ENCODE measurements at places on chromosomes 7 and 10.

DNA sequence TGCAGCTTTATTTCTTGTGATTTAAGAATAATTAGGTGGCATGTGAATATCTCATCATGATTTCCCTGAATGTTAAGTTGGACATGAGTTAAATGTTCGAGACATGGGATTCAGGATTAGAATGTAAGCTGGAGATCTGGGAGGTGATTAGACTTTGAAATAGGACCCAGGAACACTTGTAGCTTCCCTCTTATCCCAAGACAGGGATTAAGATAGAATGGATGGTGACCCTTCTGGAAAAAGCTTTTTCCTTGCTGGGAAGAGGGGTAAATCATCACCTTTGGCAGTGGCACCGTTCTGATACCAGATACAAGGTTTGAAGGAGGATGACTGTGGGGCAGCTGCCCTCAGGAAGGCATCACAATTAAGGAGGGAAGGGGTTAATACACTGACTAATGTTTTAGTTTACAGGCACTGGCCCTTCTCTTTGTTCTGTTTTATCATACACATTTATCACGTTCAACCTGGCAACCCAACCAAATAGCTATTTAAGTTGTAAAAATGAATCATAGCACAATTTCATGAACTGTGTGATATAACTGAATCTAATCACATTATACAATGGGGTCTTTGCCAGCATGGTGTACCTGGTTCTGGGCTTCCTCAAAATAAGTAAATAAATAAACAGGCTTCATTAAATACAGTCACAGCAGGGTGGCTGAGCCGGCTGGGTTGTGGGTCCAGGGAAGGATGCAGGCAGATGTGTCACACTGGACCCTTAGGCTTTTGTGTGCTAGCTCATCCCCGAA lies 212.7 kb downstream of the LRMDA start:
- no peak for DNase-seq

GRCh38 chr10:131174651-131175540 lies 136.6 kb downstream of the TCERG1L start:
- no peak for DNase-seq

- no peak for DNase-seq
Observed at GRCh38 chr7:22694597-22695207, 32.3 kb upstream of the IL6 start.

DNA sequence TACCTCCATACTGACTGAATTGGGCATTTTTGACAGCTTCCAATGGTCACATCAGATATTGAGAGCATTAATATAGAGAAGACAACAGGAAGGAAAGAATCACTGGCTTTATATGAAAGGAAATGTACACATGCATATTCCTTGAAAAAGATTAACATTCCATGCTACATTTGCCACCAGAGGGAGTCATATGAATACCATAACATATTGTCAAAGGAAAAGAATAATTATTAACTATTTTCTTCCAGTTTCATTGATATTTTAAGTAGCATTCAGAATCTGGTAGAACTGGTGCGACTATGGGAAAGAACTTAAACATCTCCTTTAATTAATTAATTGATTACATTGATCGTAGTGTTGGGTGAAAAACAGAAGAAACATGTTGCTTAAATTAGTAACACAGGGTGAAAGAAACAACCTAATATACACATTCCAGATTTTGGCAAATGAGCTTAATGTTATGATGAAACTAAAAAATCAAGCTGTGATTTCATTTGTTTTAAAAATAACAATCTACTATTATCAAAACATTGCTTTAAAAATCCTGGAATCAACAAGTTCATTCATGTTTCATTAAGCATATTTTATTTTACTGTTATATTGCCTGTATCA lies 71.5 kb downstream of the GPR85 start:
- no peak for DNase-seq

DNA sequence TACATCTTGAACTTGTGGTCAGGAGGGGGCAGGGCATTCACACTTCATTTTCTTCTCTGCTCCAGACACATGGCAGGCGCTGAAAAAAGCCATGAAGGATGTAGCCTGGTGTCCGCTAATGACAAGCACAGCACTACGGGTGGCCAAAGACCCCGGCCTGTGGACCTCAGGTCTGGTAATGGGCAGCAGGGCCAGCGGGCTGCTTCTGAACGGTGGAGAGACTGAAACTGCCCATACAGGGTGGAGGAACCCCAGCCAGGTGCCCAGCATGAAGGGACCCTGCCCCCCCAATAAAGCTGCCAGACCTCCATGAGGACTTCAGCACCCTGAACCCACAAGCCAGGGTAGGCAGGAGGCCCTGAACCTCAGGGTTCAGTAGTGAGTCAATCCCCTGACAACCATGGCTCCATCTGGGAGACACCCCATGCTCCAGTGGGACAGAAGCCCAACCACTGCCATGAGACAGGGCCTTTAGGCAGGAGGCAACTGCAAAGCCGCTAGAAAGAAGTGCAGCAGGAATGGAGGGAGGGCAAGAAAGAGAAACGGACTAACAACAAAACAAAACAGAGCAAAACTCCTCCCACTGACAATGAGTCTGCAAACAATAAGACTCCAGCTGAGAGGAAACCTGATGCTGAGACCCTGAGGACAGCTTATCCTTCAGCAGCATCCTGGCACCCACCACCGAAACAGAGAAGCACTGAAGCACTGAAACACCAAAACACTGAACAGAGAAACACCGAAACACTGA lies 140.2 kb upstream of the PPP2R2D start:
- DNase-seq: no peak

GRCh38 chr7:127699853-127700252 lies 47.9 kb downstream of the SND1 start:
- DNase-seq: no peak

DNA sequence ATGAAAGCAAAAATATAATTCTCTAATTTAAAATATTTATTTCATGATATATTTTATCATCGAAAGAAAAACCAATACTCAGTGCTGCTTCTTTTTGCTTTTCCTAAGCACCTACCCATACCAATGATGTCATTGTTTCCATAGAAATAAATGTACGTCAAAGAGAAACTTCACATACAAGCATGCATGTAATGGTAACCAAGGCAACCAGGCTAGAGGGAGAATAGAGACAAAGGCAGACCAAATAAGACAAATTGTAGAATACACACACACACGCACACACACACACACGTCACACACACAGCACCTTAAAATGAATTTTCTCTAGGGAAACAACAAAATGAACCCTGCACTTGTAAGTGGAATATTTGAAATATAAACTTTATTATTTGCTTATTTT lies 75.5 kb downstream of the MACC1 start:
- no peak for DNase-seq

GRCh38 chr10:38032886-38033285 lies 22.4 kb downstream of the ZNF33A start:
- no peak for DNase-seq

GRCh38 chr7:67406976-67407375 lies 410.3 kb downstream of the TYW1 start:
- DNase-seq: no peak

DNA sequence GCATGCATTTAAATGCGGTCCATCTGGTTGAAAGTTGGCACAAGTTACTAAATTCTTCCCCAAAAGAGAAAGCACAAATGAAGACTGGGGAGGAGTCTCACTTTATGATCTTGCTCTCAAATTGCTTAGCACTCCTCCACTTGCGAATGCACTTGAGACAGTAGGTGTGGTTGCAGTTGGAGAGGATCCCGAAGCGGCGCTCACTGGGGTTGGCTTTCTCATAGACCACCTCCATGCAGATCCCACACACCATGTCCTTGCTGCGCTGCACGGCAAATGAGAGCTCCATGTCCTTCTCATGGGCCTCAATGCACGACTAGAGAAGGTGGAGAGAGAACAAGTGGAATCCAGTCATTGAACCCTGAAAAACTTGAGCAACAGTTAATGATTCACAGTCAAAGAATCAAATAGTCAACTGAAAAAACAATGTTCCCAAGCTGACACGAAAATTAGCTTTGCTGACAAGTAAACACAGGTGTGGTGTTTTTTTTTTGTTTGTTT lies 22.7 kb downstream of the MKRN1 start:
- no peak for DNase-seq

DNA sequence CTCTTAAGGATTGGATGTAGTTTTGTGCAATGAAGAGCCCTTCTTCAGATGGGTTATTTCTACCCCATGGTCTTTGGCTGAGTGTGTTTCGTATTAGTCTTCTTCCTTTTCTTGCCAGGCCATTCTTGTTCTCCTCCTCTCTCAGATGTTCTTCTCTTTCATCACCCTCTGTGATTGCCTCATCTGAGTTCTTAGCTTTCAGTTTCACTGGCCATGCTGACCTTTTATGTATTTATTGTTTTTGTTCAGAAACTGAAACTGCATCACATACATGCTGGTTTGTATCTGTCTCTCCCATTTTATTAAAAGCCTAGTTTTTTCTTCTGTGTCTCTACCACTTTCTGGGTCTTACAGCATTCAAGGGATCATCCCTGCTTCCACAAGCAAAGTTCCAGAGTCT lies 21.7 kb upstream of the PCGF5 start:
- no peak for DNase-seq

GRCh38 chr7:39609113-39609934 lies 14.0 kb upstream of the RALA start:
- no peak for DNase-seq

DNA sequence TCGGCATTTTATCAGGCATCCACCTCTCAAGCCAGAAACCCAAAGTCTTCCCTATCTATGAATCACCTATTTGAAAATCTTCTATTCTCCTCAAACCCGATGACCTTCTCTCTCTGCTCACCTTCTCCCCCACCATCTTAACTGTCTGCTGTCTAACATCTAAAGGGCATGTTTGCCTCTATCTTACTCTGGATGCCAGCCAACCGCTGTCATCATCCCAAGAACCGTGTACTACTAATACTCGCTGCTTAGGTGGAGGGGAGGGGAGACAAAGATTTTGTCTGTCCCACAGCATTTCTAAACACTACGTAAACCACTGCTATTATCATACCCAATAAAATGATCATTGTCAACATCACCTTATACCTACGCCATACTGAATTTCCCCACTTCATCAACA lies 29.5 kb downstream of the PAXIP1 start:
- DNase-seq: no peak

GRCh38 chr7:74293577-74293908 lies 4.3 kb downstream of the CLIP2 start:
- DNase-seq: no peak

- no peak for DNase-seq
Observed at GRCh38 chr7:132837529-132837928, 244.4 kb downstream of the CHCHD3 start.

GRCh38 chr7:92944633-92945032 lies 108.3 kb upstream of the CDK6 start:
- DNase-seq: no peak

DNA sequence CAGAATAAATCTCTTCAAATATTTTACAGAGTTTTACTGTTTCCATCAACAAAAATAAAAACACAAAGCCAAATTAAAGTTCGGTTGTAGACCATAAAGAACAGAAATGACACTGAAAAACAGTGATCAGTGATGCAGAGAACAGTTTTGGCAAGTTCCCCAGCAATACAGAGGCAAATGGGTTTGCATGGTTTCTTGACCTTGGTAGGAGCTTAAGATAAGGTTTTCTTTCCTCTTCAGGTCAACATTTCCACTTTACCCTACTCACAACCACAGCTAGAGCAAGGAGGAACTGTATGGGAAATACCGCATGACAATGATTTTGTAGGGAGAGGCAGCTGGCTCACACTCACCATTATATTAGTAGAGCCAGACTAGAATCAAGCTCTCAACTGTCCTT lies 199.5 kb downstream of the SH2D4B start:
- DNase-seq: no peak

- no peak for DNase-seq
Observed at GRCh38 chr7:2493205-2494164, 17.3 kb upstream of the GRIFIN start.

- no peak for DNase-seq
Observed at GRCh38 chr10:92689663-92690210, at the start of gene HHEX. Gene HHEX (plus strand): TSS chr10:92689955. CDS start chr10:92689987, 32 bp downstream.

- DNase-seq: no peak
Observed at GRCh38 chr7:44811093-44811492, 14.6 kb downstream of the PPIA start.

DNA sequence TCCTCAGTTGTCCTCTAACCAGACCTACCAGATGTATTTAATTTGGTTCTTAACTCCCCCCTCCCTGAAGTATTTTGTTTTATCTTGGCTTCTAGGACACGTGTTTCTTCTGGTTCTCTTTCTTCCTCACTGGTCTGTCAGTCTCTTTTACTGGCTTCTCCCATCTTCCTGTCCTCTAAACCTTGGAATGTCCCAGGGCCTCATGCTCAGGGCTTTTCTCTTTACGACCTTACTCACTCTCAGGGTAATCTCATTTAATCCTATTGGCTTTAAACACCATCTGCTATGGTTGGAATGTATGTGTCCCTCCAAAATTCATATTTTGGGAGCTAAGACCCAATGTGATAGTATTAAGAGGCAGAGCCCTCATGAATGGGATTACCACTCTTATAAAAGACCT lies 418.2 kb upstream of the PODXL start:
- DNase-seq: no peak

DNA sequence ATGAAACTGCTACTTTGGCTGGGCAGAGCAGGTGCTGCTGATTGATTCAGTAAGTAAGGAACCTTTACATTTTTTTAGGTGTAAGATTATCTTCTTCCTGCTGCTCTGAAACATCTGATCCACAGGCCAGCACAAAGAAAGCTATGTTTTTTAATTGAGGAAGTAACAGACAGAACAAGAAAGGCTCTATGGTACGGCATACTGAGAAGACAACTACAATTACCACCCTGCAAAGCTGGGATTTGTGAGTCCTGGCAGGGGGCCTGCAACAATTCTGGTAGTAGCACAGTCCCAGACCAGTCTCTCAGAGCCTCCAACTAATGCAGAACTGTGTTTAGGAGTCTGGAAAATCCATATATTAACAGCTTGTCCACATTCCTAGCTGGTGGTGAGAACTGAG lies 103.0 kb upstream of the LRRTM3 start:
- DNase-seq: no peak

GRCh38 chr10:87505366-87506111 lies 846 bp downstream of the MINPP1 start:
- DNase-seq: peak; percentile 16

DNA sequence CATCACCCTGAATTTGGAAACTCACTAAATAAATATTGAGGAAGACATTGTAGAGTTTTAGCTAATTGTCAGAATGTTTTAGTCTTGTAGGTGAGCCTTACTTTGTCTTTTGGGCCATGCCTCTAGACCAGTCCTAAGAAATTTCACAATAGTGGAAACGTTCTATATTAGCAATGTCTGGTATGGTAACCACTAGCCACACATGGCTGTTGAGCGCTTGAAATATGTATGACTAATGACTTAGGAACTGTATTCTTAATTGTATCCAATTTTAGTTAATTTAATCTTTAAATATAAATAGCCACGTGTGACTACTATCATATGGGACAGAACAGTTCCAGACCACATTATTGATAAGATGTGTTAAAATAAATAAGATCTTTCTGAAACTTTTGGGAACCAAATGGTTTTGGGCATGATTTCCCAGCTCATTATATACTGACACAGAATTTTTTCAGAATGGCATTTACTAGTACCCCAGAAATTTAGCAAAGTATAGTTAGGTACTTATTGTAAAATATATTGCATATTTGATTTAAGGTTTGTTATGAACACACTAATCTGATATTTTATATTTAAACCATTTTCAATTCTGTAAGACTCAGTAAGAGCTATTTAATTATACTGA lies 95.0 kb downstream of the VPS50 start:
- DNase-seq: no peak

Measured in activated CD4-positive, alpha-beta T cell treated with anti-CD3 and anti-CD28 coated beads, Interleukin-2, amount 50 U/mL, for 4 hours (primary cell).